ENCODE measurements at places on chromosomes 4 and X. TPM values are rescaled to one million over a fixed set of nuclear protein-coding genes. Genes with fewer than 3 reads are reported as not detected.

Gene DBET
- total RNA-seq, result not detected

Gene XAGE2
- total RNA-seq, result not detected

DNA sequence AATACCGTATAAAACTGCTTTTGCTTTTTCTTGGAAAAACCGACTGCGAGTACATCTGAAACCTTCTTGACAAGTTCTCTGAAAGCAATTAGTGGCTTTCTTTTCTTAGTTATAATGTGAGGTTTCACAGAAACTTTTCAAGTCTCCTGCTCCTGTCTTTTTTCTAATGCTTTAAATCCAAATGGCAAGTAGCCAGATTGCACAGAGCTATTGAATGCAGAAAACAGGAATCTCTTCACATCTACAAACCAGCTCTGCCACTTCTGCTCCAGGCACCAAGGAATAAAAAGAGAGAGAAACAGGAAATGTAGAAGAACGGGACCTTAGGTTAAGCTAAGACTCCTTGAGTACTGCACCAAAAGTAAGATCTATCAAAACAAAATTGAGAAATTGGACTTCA lies 267.3 kb upstream of the TET2 start:
- H3K4me1 ChIP-seq, result no peaks in the 10 kb centered on the region
- H3K27me3 ChIP-seq, result no peaks in the 10 kb centered on the region
- no peaks in the 10 kb centered on the region for H3K36me3 ChIP-seq
- H3K27ac ChIP-seq, result no peak overlapping the region

DNA sequence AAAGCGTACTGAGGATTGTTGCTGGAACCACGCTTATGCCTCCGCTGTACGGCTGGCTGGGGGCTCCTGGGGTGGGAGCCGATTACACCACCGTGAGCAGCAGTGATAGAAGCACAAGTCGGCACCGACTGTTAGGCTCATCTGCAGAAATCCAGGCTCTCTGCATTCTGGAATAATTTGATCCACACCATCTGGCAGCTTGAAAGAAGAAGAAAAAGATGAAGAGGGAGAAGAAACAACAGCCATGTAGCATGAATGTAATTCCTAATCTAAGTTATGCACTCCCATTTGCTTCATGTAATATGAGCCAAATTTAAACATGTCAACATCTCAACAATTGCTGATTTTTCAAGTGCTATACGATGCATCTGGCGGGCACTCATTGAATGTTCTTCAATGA lies 84.6 kb upstream of the DHX15 start:
- H3K36me3 ChIP-seq, result no peaks in the 10 kb centered on the region
- no peak for DNase-seq
- H3K27me3 ChIP-seq, result no peaks in the 10 kb centered on the region
- no peaks in the 10 kb centered on the region for H3K4me1 ChIP-seq

DNA sequence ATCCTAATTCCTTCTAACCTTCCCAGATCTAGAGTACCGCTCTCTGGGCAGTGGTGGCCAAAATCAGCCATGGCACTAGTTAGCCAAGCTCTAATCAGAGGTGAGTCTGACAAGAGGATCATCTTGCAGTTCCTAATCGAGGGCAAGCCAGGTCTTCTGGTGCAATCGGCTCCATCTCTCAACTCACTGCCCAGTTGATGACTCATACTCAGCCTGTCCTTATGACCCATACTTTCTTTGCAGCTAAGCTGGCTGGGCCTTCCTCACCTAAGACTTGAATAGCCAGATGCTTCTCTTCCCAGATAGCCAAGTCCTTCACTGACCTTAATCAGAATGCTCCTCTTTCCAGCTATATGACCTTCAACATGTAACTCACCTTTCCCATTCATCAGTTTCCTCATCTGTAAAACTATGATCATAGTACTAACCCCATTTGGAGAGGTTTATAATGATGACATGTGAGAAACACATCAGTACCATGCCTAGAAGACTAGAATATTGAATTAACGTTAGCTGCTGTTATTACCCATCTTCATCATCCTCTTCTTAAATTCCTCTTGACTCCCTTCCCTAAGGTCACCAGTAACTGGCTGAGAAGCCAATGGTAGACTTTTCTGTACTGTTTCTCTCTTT lies 57.1 kb downstream of the RELL1 start:
- H3K4me3 ChIP-seq, result no peak overlapping the region
- H3K4me1 ChIP-seq, result no peaks in the 10 kb centered on the region
- DNase-seq, result no peak
- no peaks in the 10 kb centered on the region for H3K27me3 ChIP-seq
- no peak overlapping the region for H3K27ac ChIP-seq

DNA sequence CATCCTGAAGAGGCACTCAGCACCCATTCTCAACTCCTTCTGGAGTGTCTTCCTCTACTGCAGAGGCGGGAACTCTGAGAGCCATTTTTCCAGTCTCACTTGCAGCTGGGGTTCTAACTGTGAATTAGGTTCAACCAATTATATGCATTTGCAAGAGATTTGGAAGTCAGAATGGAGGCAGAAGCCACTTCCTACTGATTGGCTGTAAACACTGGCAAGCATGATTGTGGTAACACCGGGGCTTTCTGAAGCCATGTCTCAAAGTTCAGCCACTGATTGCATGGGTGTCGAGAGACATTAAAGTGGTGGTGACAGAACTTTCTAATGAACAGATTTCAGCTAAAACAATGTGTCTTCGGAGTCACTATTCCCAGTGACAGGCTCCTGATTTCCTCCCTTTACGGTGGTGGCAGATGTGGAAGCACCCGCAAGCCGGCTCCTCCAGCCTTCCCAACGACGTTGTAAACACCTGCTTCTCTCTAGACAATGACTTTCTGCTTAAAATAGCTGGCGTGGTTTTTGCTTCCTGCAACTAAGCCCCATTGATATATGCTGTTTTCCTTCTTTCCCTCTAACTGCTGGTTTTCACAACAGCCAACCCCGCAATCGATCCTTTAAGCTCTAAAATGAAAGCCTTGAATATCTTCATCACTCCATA lies 92.0 kb downstream of the IRF2 start:
- H3K36me3 ChIP-seq, result peaks cover 4% of the 10 kb centered on the region
- no peak overlapping the region for H3K27ac ChIP-seq
- no peak for DNase-seq
- no peak overlapping the region for H3K4me3 ChIP-seq

GRCh38 chrX:118420462-118420861 lies 74.6 kb downstream of the WDR44 start:
- H3K27me3 ChIP-seq, result no peaks in the 10 kb centered on the region
- H3K36me3 ChIP-seq, result peaks cover 3% of the 10 kb centered on the region
- no peaks in the 10 kb centered on the region for H3K4me1 ChIP-seq
- no peak for DNase-seq
- H3K27ac ChIP-seq, result no peak overlapping the region
- H3K4me3 ChIP-seq, result no peak overlapping the region

Measured in kidney (tissue), 22 donors.